Activated CD8-positive, alpha-beta memory T cell treated with anti-CD3 and anti-CD28 coated beads for 1 hour (primary cell): ENCODE measurements at places on chromosomes 1 and 21.

DNA sequence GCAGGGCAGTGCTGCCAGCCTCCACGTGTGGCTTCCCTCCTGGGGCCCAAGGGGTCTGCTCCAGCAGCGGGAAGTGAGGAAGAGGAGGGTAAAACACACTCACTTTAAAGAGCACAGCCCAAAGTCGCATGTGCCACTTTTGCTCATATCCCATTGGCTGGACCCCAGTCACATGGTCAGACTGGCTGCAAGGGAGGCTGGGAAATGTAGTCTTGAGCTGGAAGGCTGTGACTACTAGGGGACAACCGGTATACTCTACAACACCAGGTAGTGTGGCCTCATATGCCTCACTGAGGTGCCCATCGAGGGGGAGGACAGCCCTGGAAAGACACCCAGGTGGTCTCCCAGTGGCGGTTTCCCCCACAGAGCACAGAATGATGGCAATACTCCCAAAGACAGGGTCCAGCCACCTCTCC lies 45.2 kb downstream of the CAMK2N1 start:
- no peak for DNase-seq

- DNase-seq: no peak
Observed at GRCh38 chr1:58618303-58618702, 41.3 kb upstream of the TACSTD2 start.

DNA sequence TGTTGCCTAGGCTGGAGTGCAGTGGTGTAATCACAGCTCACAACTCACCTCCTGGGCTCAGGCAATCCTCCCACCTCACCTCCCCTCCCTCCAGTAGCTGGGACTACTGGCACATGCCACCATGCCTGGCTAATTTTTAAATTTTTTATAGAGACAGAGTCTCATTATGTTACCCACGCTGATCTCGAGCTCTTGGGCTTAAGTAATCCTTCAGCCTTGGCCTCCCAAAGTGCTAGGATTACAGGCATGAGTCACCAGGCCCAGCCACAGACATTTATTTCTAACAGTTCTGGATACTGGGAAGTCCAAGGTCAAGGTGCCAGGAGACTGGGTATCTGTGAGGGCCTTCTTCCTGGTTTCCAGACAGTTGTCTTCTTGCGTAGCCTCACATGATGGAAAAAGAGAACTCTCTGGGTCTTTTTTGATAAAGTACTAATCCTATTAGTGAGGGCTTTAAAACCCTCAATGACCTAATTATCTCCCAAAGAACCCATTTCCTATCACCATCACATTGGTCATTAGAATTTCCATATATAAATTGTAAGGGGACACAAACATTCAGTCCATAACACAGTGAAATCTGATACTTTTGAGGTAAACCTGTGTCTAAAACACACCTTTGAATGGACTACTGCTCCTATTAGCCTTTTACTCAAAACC lies 67.9 kb downstream of the PHACTR4 start:
- no peak for DNase-seq

GRCh38 chr1:181141431-181141910 lies 53.0 kb downstream of the IER5 start:
- no peak for DNase-seq

DNA sequence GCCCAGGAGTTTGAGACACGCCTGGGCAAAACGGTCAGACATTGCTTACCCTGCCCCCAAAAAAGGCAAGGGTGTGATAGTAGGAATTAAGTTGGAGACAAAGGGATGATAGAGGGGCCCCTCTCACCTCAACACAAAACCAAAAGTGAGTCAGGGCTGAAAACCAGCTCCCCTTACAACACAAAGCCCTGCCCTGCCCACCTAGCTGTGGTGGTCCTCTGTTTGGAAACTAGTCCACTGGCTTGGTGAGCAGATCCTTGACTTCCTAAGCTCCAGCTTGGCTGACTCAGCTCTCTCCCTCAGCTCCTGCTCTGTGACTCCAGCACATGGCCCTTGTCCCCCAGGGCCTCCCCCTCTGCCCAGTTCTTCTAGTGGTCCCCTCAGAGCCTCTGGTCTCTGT lies 603.8 kb downstream of the PTPRC start:
- no peak for DNase-seq

DNA sequence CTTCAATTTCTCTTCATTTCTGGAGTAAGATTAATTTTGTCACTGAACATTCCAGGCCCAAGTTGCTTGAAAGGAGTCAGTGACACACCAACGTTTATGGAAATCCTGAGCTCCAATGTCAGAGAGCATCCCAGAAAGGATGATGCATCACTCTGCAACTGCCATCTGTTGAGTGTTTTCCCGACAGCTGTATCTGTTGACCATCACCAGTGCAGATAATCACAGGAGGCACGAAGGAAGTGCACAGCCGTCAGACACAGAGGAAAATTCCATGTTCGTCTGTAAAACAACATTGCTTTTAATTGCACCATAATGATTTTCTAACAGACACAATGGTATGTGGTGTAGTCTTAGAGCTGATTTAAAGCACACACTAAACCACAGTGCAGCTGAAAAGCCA lies 376.7 kb upstream of the ADGRL2 start:
- no peak for DNase-seq

DNA sequence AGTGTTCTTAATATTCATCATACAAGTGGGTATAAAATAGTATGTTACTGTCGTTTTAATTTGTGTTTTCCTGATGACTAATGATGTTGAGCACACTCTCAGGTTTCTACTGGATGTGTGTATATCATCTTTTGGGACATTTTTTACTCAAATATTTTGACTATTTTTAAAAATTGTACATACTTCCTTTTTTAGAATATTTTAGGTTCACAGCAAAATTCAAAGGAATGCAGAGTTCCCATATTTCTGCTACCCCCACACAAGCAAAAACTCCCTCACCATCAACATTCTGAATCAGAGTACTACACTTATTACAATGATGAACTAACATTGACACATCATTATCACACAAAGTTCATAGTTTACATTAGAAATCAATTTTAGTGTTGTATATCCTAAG lies 114.5 kb downstream of the DPYD start:
- DNase-seq: no peak

DNA sequence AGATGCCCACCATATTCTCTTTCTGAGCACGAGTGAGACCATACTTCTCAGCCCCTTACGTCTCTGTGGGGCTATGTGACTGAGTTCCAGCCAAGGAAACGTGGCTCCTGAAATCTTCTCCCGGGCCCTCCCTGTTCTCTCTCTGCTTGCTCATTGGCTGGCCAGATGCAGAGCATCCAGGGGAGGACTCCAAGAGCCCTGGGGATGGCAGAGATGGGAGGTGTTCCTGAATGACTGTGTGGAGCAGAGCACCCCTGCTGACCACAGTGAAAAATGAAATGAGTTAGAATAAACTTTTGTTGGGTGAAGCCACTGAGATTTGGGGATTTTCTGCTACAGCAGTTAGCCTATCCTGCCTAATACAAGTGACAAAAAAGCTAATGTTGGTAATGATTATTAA lies 23.8 kb downstream of the KIAA0040 start:
- DNase-seq: no peak

DNA sequence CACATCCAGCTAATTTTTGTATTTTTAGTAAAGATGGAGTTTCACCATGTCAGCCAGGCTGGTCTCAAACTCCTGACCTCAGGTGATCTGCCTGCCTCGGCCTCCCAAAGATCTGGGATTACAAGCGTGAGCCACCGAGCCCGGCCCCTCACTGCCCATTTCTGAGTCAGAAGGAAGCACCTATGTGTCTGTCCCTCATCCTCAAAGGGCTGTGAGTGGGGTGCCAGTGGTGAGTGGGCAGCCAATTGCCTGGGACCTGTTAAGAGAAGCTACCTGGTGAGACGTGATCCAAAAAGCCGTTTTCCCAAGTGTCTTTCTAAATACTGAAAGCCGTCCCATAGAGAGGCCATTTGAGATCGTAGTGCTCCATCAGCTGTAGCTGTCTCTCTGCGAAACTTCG lies 27.1 kb upstream of the PDXK start:
- DNase-seq: no peak

GRCh38 chr1:31761883-31762282 lies 2.3 kb downstream of the ADGRB2 start:
- no peak for DNase-seq

GRCh38 chr1:222127096-222127495 lies 385.2 kb upstream of the DUSP10 start:
- DNase-seq: no peak

GRCh38 chr1:171256940-171257606 lies 8.8 kb downstream of the FMO1 start:
- no peak for DNase-seq

DNA sequence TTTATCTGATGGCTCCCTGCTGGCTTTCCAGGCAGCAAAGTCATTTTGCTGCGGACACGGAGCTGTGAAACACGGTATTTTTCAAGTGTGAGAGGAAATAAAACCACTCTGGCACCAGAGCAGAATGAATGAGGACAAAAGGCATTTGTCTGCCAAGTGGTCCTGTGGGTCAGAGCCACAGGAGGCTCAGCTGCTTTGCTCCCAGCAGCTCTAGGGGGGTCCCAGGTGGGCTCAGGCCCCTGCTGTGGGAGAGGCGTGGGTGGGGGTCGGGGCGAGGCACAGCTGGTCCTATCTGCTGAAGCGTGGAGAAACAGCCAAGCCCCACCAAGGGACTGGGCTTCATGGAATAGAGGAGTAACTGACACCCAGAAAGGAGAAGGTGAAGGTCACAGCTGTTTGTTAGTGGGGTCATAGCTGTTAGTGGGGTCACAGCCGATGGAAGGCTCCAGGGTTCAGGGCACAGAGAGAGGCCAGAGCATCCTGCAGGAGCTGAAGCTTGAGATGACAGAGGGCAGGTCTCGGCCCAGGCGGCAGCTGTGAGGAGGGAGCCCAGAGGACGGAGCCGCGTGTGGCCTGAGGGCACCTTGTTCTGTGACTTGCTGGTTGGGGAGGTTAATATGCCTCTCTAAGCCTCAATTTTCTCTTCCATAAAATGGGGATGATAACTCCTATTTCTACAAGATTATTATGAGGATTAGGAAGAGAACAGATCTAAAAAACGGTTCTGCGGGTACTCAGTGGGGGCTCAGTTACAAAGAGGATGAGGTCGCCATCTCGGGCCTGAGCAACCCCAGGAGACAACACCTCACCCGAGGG lies 7.1 kb downstream of the KIF17 start:
- no peak for DNase-seq

DNA sequence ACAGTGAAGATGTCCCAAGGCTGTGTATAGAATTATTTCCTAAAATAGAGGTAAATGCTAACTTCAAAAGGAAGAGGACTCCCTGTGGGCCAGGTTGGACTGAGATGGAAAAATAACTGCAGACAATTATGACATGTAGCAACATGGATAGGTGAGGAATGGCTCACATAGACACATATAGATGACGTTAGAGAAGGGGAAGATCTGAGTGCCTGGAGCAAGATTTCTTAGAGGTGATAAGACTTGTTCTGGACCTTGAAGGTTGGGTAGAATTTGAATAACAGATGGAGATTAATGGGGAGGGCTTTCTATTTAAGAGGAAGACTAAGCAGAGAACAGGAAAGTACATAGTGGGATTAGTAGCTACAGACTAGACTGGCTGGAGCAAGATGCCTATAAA lies 76.9 kb downstream of the C1orf21 start:
- no peak for DNase-seq

DNA sequence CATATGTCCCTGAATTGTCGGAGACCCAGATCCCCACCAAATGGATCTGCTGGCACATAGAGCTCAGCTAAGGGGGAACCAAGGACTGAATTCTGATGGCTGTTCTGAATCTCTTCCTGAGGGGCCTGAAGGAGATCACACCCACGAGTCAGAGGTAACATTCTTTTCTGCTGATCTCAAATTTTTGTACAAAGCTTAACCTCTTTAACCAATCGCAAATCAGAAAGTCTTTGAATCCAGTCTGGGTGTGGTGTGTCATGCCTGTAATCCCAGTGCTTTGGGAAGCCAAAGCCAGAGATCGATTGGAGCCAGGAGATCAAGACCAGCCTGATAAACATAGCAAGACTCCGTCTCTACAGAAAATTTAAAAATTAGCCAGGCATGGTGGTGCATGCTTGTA lies 62.8 kb upstream of the PRRC2C start:
- DNase-seq: no peak

- DNase-seq: no peak
Observed at GRCh38 chr1:108953452-108953851, 9.8 kb downstream of the CLCC1 start.

DNA sequence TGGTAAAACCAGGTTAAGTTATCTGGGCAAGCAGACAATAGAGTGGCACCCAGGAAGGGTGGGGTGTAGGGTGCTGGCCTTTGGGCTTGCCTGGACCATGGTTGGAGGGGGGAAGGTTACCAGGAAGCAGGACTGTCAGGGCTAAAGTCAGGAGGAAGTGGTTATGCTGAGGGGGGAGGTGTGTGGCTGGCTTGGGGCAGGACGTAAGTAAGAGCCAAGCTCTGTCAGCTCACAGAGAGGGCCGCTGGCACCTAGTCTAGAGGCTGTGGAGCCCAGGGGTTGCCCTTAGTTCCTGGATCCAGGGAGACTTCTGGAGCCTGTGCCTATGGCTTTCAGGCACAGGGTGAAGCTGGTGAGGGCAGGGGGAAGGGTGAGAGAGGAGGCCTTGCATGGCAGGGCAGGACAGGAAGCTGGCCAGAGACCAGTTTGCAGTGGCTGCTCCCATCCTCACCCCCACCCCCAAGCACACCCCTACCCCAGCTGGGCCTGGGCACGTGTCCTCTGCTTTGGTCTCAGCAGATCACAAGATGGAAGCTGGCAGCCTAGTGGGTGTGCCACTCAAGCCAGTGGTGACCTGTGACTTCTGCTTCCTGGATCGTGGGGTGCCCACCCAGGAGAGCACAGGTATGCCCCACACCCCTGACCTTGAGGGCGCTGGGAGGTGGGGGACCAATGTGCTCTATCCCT lies 20.5 kb upstream of the SMYD3 start:
- DNase-seq: no peak

GRCh38 chr1:155313261-155313660 lies 4.6 kb downstream of the FDPS start:
- no peak for DNase-seq

DNA sequence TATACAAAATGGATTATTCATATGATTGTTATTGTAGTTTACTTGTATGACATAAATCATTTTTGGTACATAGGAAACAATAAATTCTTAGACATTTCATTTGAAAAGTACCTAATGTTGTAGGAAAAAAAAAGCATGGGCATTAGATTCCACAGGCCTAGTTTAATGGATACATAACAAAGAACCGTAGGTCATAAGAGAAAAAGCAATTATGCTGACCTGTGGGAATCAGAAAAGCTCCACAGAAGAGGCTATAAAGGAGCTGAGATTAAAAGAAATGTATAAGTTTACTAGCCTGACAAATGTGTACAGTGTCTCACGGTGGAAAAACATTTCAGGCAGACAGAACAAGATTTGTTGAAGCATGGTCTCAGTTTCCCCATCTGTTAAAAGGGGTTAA lies 3.7 kb downstream of the DEPDC1 start:
- no peak for DNase-seq

- DNase-seq: no peak
Observed at GRCh38 chr1:244046907-244047611, 4.0 kb upstream of the ZBTB18 start.

GRCh38 chr1:76830373-76830772 lies 36.9 kb upstream of the ST6GALNAC5 start:
- DNase-seq: no peak

GRCh38 chr1:221810406-221810805 lies 68.5 kb upstream of the DUSP10 start:
- no peak for DNase-seq
